ENCODE measurements at places on chromosomes 12 and 14. TPM values are rescaled to one million over a fixed set of nuclear protein-coding genes. Genes with fewer than 3 reads are reported as not detected.

DNA sequence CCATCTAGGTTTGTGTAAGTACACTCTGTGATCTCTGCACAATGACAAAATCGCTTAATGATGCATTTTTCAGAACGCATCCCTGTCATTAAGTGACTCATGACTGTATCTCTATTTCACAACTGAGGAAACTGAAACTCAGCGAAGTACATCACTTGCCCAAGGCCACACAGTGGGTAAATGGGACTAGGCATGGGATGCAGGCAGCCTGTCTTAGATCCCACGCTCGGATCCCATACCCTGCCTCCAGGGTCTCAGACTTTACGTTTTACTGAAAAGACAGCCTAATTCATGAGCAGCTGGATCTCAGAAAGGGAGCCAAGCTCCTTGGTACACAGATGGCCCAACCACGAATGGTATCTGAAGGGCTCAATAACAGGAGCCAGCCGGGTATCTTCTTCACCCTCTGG is 2.4 kb upstream of the MLEC start:
- H3K27me3 ChIP-seq = peaks cover 3% of the 10 kb centered on the region
- H3K4me1 ChIP-seq = peaks cover 7% of the 10 kb centered on the region
- H3K27ac ChIP-seq = no peak overlapping the region
- no peaks in the 10 kb centered on the region for H3K36me3 ChIP-seq
- H3K4me3 ChIP-seq = no peak overlapping the region

DNA sequence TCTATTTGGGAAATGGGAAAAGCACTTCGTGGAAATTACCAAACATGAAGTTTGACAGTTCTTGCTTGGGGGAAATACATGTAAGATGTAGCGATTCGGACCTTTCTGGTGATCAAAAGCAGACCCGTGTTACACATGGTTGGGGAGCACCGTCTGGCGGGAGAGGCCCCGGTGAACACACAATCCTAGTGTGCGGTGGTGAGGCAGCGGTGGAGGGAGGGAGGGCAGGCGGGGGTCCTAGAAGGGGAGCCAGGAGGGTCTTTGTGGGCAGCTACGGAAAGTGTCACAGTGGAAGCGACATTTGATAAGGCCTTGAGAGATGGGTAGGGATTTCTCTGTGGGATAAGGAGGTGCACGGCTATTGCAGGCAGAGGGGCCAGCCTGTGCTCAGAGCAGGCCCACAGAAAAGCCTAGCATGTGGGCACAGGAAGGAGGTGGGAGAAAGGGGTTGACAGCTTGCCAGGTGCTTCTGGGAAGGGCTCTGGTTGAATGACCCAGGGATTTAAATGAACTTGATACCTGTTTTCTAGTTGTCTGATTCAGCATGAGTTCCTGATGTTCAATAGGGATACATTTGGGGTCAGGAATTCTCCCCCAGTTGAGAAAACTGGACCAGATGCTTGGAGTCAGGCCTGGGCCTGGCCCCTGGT is 7.2 kb downstream of the MVK start:
- H3K4me3 ChIP-seq = no peak overlapping the region
- H3K36me3 ChIP-seq = peaks cover 70% of the 10 kb centered on the region
- no peak for DNase-seq
- H3K27ac ChIP-seq = no peak overlapping the region
- H3K4me1 ChIP-seq = no peaks in the 10 kb centered on the region

- H3K27ac ChIP-seq = no peak overlapping the region
- no peak for DNase-seq
- no peak overlapping the region for H3K4me3 ChIP-seq
- H3K27me3 ChIP-seq = no peaks in the 10 kb centered on the region
- H3K36me3 ChIP-seq = no peaks in the 10 kb centered on the region
Measured at GRCh38 chr14:83960832-83961512, 1569.0 kb upstream of the FLRT2 start.

- H3K27me3 ChIP-seq = no peaks in the 10 kb centered on the region
- no peak overlapping the region for H3K27ac ChIP-seq
- no peaks in the 10 kb centered on the region for H3K36me3 ChIP-seq
- no peak overlapping the region for H3K4me3 ChIP-seq
Measured at GRCh38 chr14:91516663-91517388, 6.7 kb upstream of the PPP4R3A start.

GRCh38 chr12:96140174-96140573 is 54.0 kb upstream of the ELK3 start:
- peaks cover 9% of the 10 kb centered on the region for H3K4me1 ChIP-seq
- H3K4me3 ChIP-seq = no peak overlapping the region
- no peaks in the 10 kb centered on the region for H3K36me3 ChIP-seq
- DNase-seq = no peak
- H3K27me3 ChIP-seq = no peaks in the 10 kb centered on the region

GRCh38 chr14:22399776-22400175 is 189.2 kb downstream of the DAD1 start:
- no peak for DNase-seq
- no peaks in the 10 kb centered on the region for H3K36me3 ChIP-seq

- H3K27ac ChIP-seq = no peak overlapping the region
- H3K4me3 ChIP-seq = peak overlapping the region; percentile 49
- DNase-seq = no peak
- no peaks in the 10 kb centered on the region for H3K36me3 ChIP-seq
- H3K4me1 ChIP-seq = peaks cover 20% of the 10 kb centered on the region
Measured at GRCh38 chr12:40107803-40108620, 2.1 kb upstream of the SLC2A13 start.

DNA sequence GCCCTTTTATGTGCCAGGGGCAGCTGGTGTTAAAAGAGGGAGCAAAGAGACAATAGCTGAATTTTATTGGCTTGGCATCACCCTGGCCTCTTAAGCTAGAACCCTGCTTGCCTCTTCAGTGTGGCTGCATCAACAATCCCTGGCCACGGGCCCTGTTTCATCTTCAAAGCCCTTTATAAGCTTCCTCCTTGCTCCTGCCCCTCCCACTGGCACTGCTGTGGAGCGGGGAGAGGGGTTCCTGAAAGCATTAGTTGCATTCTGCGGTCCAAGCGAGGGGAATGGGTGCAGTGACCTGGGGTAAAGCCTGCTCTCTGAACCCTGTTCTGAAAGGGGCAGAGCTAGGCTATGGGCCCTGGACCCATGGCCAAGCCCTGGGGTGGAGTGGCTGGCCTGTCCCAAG is 220 bp upstream of the KRT83 start:
- no peaks in the 10 kb centered on the region for H3K36me3 ChIP-seq
- H3K4me1 ChIP-seq = no peaks in the 10 kb centered on the region
- no peaks in the 10 kb centered on the region for H3K27me3 ChIP-seq
- no peak overlapping the region for H3K27ac ChIP-seq
- no peak for DNase-seq

- DNase-seq = no peak
- peak overlapping the region; percentile 99 for H3K4me3 ChIP-seq
- peak overlapping the region; percentile 67 for H3K27ac ChIP-seq
- H3K4me1 ChIP-seq = peaks cover 47% of the 10 kb centered on the region
- no peaks in the 10 kb centered on the region for H3K36me3 ChIP-seq
Measured at GRCh38 chr12:104458694-104459367, 2.1 kb downstream of the CHST11 start.

DNA sequence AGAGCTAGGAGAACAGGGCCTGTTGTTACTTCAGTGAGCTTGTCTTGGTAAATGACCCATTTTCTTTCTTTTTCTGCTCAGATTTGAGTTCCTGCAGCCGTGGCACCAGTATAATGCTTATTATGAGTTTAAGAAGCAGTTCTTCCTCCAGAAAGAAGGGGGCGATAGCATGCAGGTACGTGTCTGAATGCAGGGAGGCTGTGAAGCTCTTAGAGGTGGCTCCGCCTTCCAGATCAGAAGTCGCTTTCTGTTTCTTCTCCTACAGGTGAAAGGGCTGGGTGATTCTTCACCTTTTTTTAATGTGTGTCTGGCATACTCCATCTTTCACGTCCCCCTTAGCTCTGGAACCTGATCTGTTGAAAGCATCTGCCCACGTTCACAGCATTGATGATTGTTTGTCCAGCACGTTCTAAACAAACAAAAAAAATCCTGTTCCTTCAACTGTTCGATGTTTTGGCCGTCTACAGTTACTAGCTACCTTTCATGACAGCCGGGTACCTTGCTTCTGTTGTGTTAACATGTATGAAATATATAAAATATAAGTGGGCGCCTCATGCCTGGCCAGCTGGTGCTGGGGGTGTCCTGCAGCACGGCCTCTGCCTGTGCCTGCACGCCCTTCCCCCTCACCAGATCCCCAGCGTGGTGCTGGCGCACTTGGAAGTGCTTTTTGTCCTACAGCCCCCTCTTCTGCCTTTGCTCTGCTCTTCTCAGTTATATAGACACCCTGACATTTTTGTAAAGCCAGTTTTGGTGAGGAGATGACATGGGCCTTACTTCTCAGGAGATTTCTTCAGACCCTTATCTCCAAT is 44.6 kb downstream of the SFSWAP start:
- H3K27me3 ChIP-seq = no peaks in the 10 kb centered on the region
- peak; percentile 41 for DNase-seq
- peaks cover 86% of the 10 kb centered on the region for H3K36me3 ChIP-seq
- H3K4me3 ChIP-seq = no peak overlapping the region

DNA sequence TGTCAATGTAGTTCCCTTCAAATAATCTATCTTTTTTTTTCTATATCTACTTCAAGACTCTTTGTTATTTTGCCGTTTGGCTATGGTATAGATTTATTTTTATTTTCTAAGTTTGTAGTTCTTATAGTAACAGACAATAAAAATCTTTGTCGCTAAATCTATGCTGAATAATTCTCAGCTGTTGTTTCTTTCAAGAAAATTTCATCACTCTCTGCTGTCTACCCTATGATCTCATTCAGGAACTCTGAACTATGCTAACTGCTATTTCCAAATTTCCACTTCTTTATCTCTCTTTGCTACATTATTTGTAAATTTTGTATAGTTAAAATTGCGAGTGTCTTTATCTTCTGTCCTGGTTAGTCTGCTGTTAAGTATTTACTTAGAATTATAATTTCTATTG is 353.6 kb downstream of the LRFN5 start:
- H3K36me3 ChIP-seq = no peaks in the 10 kb centered on the region
- no peak for DNase-seq
- H3K27ac ChIP-seq = no peak overlapping the region
- no peaks in the 10 kb centered on the region for H3K27me3 ChIP-seq

GRCh38 chr12:2858334-2858733 is 1.5 kb upstream of the TEX52 start:
- no peak for DNase-seq
- peaks cover 21% of the 10 kb centered on the region for H3K36me3 ChIP-seq

DNA sequence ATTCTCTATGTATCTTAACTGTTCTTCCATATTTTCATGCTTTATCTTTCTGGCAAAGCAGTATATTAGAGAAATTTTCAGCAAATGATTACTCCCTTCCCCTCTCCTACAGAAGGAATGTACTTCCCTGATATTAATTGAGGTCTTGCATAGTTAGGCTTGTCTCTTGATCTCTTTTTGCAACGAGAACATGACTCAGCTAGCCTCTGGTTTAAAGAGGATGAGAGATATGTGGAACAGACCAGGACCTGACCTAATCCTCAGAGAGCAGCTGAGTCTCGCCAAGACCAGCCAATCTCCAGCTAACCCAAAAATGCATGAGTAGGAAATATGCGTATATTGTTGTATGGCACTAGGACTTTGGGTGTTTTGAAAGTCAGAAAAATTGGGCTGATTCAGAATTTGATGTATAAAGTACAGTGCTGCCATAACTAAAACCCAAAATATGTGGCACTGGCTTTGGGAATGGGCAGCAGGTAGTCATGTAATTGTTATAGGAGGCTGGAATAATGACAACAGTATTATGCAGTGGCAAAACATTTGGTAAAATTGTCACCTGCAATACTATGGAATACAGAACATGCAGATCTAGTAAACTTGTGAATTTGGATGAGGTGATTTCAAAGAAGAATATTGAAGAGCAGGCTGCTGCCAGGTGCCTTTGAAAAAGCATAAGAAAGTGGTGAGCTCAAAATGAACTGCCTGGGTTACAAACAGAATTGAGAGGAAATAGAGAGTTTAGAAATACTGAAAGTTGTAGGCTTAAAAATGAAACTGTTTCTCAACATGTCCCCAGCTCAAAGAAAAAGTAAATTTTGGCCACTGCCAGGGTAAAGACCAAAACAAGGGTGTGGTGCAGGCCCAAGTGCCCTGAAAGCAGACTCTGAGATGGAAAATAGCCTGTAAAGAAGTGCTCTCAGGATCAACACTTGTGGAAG is 9.3 kb upstream of the USP15 start:
- H3K4me1 ChIP-seq = peaks cover 8% of the 10 kb centered on the region
- no peak overlapping the region for H3K4me3 ChIP-seq
- DNase-seq = no peak
- peak overlapping the region; percentile 56 for H3K27ac ChIP-seq
- H3K36me3 ChIP-seq = no peaks in the 10 kb centered on the region

DNA sequence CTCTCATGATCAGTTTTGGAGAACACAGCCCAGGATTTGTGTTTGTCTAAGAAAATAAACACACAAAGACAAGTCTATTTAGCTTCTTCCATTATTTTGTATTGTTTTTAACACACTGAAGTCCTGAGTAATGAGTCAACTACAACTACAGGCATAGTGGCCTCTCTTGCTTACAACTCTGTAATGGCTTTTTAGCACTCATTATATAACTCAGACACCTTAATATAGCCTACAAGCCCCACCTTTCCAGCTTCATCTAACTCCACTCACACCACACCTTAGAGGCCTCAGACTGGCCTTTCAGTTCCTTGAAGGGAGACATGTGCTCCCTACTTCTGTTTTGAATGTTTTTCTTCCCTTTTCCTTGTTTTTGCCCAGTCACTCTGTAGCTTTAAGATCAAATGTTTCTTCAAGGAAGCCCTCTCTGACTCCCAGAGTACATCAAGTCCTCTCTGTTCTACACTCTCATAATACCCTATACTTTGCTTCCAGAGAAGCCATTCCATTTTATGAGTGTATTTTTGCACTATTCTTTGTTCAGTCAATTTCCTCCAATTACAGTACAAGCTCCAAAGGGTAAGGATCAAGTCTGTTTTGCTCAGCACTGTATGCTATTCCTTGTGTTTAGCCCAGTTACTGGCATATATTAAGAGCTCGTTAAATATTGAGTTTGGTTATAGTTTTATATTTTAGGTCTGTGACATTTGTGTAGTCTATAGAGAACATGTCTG is 233.6 kb upstream of the ARHGAP5 start:
- no peaks in the 10 kb centered on the region for H3K27me3 ChIP-seq
- H3K27ac ChIP-seq = no peak overlapping the region
- H3K36me3 ChIP-seq = peaks cover 3% of the 10 kb centered on the region
- H3K4me3 ChIP-seq = no peak overlapping the region
- H3K4me1 ChIP-seq = no peaks in the 10 kb centered on the region
- DNase-seq = no peak

- H3K4me3 ChIP-seq = no peak overlapping the region
- no peak overlapping the region for H3K27ac ChIP-seq
- DNase-seq = no peak
- no peaks in the 10 kb centered on the region for H3K27me3 ChIP-seq
- H3K36me3 ChIP-seq = no peaks in the 10 kb centered on the region
Measured at GRCh38 chr14:65502676-65503124, 90.2 kb downstream of the FUT8 start.

GRCh38 chr12:120089105-120089504 is 27.4 kb downstream of the RAB35 start:
- DNase-seq = no peak
- H3K4me3 ChIP-seq = no peak overlapping the region
- peaks cover 8% of the 10 kb centered on the region for H3K36me3 ChIP-seq
- H3K27me3 ChIP-seq = no peaks in the 10 kb centered on the region
- peaks cover 6% of the 10 kb centered on the region for H3K4me1 ChIP-seq

- no peak overlapping the region for H3K4me3 ChIP-seq
- no peaks in the 10 kb centered on the region for H3K36me3 ChIP-seq
- DNase-seq = no peak
Measured at GRCh38 chr14:81122326-81122725, 98.4 kb downstream of the GTF2A1 start.

The CLEC4E gene
- not detected for total RNA-seq

The EXOC3L4 gene
- total RNA-seq = not detected

The STXBP6 gene
- not detected for total RNA-seq

The OVCH1 gene
- total RNA-seq = not detected

The ASB2 gene
- 3.3 TPM for total RNA-seq

The CLMN gene
- 0.68 TPM for total RNA-seq

The BCL2L14 gene
- total RNA-seq = 1.0 TPM

The PPP1R3E gene
- 40.8 TPM for total RNA-seq

The HOXC13 gene
- total RNA-seq = not detected

The NKX2-8 gene
- not detected for total RNA-seq
